ENCODE measurements at places on chromosomes 6 and 20.
A peak's percentile ranks its signal among the peaks of the same experiment; 100 is the strongest.

- peak; percentile 92 for DNase-seq
Measured at GRCh38 chr6:71404145-71404966, 115.7 kb downstream of the OGFRL1 start.

DNA sequence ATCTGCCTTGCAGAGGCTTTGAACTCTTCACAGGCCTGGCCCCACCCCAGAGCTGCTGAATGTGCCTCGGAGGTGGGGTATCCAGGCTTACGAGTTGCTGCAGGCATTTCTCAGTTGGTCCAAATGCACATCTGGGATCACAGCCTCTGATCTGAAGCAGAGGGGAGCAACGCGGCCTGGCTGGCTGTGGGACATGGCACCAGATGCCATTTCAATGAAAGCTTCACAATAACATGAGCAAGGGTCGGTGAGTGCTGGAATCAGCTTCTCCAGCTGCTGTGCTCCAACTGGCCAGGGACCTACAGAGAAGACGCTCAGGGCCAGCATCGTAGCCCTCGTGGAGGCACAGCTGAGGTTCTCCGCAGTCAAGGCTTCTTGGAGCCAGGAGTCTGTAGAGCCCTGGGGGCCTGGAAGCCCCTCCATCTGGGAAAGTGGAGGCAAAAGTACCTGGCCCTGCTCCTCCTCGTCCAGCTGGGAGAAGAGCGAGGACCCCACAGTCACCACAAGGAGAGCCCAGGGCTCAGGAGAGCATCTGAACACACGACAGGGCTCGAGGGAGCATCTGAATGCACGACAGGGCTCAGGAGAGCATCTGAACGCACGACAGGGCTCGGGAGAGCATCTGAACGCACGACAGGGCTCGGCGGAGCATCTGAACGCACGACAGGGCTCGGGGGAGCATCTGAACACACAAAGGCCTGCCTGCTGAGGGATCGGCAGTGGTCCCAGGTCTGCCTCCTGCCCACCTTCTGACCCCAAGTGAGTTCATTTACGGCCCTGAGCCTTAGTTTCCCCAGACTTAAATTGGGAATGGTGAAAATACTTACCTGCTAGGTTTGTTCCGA lies 165.2 kb downstream of the DLL1 start:
- DNase-seq, result no peak

DNA sequence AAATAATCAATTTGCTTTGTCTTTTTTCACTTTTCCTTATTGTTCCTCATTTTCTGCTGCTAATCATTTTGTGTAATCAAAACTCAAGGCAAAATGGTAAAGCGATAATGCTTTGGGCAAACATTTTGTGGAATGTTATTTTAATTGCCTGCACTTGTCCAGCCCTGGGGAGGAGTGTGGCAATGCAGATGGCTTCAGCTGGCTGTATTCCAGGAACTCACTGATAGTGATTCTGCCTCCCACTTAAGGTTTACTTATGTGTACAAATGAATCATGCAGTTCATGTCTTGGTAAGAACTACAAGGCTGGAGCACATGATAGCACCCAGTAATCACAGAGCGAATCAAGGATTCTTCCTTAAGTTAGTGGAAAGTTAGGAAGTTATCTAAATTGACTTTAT lies 107.8 kb downstream of the COL19A1 start:
- no peak for DNase-seq

GRCh38 chr6:30683183-30683979 lies 3.1 kb downstream of the PPP1R18 start:
- no peak for DNase-seq

DNA sequence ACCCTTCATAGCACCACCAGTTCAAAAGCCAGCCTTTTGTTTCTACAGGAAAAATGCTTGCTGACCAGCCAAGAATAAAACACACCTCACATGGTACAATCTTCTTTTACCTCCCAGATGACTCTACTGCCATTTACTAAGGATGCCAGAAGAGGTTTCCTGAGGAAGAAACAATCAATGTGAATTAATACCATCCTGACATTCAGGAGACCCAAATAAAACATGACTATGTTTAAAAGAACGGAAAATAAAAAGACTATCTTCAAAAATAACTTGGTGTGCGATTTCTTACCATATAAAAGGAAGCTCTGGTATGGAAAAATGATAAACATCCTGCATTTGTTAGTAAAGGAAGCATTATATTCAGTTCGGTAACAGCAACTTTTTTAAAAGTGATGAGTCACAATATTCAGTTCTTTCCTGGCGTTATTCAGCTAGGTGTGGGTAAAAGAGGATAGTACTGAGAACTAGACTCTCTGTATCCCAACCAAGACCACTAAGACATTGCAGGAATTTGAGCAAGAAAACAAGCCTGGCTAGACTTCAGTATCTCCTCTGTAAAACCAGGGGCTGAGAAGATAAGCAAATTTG lies 16.3 kb downstream of the COL21A1 start:
- DNase-seq, result peak; percentile 48

- DNase-seq, result no peak
Measured at GRCh38 chr20:47503685-47504084, 2.0 kb downstream of the NCOA3 start.

GRCh38 chr6:92568541-92568940 lies 850.8 kb downstream of the EPHA7 start:
- DNase-seq, result no peak

- peak; percentile 73 for DNase-seq
Measured at GRCh38 chr6:2448826-2449571, 203.6 kb upstream of the GMDS start.

DNA sequence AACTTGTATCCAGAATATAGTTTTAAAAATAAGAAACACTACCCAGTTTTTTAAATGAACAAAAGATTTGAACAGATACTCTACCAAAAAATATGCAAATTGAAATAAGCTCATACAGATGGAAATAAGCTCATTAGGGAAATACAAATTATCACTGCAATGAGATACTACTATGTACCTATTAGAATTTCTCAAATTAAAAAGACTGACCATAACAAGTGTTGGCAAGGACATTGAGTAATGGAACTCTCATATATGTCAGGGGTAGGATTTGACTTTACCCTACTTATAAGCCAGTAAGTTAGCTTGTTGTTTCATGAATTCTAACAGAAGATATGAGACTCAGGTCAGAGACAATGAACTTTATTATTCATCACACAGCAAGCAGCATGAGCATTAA lies 9.6 kb upstream of the ASIP start:
- no peak for DNase-seq

DNA sequence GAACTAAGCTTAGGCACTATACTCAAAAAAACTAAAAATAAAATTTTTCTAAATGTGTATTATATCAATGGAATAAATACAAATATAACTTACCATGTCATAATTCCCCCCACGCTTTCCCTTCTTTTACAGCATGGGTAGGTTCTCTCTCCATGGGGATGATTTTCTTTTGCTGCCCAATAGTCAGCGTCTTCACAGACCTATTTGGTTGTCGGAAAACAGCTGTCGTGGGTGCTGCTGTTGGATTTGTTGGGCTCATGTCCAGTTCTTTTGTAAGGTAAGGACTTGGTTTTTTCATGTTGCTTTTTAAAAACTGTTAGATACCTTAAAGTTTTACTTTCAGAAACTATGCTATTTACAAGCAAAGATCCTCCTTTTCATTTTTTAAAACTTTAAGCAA lies 85.3 kb downstream of the SLC16A10 start:
- no peak for DNase-seq

DNA sequence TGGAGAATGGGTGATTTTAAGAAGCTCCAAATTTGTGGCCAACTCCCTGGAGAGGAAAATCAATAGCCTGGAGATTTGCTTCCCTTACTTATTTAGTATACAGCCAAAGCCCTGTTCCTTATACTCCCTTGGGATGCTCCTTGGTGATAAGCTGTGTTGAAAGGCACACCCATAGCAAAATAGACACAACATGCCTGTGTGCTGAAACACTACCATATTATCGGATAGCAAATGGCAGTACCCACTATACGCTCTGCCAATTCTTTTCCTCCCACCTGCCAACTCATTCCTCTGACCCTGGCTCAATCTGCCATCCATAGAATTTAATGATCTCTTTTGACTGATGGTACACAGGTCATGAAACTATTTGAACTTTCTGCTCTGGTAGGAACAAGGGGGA lies 98.2 kb downstream of the CLIC5 start:
- no peak for DNase-seq

- no peak for DNase-seq
Measured at GRCh38 chr20:54151075-54151439, 22.7 kb downstream of the CYP24A1 start.

- no peak for DNase-seq
Measured at GRCh38 chr6:16420715-16421461, 182.5 kb downstream of the GMPR start.

DNA sequence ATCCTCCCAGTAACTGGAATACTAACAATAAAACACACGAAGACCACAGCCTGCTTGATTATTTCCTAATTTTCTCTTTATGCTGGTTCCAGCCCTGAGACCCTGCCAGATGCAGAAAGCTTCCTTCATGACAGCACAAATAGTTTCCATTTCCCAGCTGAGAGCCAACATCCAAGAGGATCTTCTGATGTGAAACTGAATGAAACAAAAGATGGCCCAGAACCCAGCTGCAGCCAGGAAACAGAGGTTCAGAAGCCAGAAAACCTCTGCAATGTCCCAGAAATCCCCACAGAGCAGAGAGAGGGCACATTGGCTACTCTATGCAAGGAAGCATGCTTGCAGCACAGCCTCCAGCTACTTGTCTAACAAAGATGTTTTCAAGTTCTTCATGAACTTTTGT lies 61.8 kb upstream of the PLEKHG1 start:
- peak; percentile 74 for DNase-seq

DNA sequence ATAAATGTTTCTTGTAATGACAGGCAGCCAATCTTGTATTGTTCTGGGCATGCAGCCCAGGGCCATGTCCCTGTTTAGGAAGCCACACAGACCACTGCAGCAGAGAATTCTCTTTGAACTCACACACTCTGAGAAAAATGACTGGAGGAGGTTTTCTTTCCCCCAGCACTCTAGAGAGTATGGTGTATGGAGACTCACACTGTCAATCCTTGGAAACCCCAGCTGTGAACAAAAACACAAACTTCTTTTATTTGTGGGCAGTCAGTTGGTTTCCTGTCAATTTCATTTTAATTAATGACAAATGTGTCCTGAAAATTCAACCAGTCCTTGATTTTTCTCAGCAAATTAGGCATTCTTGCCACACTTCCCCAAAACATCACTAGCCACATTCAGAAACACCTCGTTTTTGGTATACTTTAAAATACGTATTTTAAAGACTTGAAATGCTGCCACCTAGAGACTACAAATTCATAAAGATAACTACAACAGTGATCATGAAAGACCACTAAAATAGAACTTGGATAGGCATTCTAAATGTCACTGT lies 52.9 kb upstream of the UFL1 start:
- no peak for DNase-seq

GRCh38 chr6:71349395-71349794 lies 60.8 kb downstream of the OGFRL1 start:
- DNase-seq, result peak; percentile 12

- no peak for DNase-seq
Measured at GRCh38 chr6:90362318-90362717, 65.7 kb upstream of the BACH2 start.

DNA sequence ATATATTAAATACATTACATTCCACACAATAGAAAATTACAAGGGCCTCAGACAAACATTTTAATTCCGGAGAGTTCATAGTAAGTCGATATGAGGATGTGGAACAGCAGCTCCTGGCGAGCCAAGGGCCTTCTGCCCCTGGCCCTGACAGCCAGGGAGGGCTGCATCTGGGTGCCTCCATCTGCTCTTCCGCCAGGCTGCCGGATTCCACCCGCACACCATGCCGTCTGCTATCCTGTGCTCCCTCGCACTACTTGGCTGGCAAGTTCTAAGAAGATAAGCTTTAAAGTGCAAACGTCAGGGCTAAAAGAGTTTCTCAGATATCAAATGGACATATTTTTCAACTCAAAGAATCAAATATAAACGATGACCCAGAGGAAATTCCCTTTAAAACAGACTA lies 656.3 kb upstream of the NOX3 start:
- no peak for DNase-seq

GRCh38 chr6:27838058-27838944 lies 73.9 kb downstream of the OR2B2 start:
- DNase-seq, result peak; percentile 99

DNA sequence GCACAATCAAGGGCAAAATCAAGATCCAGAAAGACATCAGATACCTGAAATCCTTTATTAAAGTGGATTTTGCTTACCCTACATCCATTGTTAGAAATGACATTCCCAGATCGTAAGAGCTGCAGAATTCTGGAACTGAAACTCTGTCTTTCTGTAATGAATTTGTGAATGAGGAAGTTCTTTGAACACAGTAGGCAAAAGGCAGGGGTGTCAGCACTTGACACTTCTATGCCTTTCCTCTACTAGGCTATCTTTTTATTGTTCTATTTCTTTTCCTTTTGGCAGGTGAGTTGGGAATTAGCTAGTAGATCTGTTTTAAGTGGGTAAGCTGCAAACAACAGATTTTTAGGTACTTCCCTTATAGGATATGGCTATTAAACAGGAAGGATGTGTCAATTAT lies 126.3 kb downstream of the CARMIL1 start:
- DNase-seq, result no peak

GRCh38 chr6:75272145-75272840 lies 12.3 kb downstream of the TMEM30A start:
- peak; percentile 36 for DNase-seq

DNA sequence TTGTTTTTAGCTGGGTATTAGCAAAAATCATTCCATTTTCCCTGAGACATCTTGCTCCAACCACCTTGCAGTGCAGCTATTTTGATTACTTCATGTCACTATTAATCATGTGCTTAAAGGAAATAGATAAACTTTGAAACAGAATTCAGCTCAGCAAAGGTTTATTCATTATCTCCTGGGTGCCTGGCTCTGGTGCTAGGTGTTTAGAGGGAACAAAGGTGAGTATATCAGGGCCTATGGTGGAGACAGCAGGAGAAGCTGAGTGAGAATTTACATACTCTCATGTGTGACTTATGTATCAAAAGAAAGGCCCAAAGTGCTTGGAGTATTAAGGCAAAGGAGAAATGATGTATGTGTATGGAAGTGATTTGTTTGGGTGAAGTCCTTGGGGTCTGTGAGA lies 63.8 kb upstream of the BMP2 start:
- DNase-seq, result no peak

GRCh38 chr20:55934146-55934545 lies 71.2 kb downstream of the CBLN4 start:
- DNase-seq, result no peak
